Erythroblast (primary cell): ENCODE measurements at places on chromosomes 13 and 19.

DNA sequence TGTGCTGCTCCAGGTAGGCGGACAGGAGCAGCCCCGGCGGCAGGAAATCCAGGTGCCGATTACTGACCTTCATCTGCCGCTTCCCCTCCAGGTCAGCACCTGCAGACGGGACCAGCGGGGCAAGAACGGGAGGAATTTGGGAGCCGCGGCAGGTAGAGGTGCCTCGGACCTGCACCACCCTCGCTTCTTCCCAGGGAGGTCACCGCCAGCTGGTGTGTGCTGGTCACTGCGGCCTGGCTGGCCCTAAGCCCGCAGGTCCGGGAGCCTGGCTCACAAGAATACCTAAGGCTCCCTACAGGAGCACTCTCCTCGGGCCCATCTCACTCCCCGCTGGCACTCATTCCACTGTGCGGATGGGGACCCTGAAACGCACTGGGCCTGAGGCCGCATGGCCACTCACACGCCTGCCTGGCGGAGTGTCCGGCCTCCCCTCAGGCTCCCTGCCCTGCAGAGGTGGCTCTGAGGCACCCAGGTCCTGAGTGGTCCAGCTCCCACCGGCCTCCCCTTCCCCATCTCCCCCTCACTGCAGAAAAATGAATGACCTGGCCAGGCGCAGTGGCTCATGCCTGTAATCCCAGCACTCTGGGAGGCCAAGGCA, 4.3 kb downstream of the RNU6-9 start:
- no peak for DNase-seq

- DNase-seq = no peak
These were observed 269.6 kb downstream of the TEX29 start for GRCh38 chr13:111589992-111590391.

GRCh38 chr13:99363391-99363790, 56.2 kb upstream of the GPR183 start:
- no peak for DNase-seq

DNA sequence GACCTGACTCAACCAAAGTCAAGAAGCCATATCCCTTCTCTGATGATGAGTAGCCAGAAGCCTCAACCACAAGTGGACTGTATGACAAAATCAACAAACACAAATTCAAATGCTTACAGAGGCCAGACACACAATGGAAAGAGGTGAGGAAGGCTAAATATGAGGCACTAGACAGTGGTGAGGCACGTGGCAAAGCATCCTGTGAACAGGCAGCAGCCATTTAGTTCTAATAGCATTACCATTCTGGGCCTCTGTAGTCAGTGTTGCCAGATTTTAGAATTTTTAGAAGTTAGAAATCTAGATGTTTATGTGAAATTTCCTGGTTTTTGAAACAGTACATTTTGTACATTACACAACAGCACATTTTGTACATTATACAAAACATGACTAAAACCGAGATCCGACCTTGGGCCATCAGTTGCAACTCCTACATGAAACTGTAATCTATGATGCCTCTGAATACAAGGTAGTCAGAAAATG, 403.3 kb downstream of the COG6 start:
- DNase-seq = no peak

DNA sequence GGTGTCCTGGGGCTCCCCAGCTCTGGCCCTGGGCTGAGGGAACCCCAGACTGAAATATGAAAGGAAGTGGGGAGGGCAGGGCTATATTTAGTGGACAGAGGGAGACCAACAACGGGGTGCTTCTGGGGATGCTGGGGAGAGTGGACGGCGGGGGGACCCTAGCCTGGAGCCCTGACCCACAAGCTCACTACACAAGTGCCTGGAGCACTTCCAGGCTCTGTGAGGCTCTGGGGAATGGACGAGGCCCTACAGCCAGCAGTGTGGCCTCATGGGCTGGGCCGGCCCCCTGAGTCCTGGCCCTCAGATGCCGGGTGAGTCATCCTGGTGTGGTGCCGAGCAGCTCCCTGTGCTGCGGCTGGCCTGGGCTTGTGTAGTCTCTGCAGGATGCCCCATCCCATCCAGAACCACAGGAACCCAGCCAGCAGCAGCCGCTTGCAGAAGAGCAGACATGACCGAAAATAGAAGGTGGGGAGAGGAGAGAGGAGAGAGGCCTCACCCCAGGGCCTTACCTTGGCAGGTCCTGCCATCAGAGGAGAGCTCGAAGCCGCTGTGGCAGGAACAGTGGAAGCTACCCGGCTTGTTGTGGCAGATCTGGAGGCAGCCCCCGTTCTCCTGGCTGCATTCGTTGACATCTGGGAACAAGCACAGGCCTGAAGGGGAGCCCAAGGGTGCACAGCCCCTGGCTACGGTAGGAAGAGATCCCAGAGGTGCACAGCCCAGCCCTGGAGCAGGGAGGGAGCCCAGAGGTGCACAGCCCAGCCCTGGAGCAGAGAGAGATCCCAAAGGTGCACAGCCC, 26.1 kb downstream of the GAS6 start:
- peak; percentile 71 for DNase-seq

GRCh38 chr13:36533806-36534205, 101.5 kb downstream of the CCNA1 start:
- no peak for DNase-seq

DNA sequence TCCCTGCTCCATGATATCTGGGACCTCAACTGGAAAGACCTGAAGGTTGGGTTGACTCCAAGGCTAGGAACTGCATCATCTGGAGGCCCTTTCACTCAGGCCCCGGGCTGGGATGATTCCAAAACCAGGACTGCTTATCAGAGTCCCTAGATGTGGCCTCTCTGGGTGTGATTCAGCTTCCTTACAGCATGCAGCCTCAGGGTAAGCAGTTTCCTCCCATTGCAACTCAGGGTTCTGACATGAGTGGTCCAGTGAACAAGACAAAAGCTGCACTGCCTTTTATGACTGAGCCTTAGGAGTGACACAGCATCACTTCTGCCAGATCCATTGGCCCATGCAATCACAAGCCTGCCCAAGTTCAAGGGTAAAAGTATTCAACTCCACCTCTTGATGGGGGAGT, 502.8 kb downstream of the COG6 start:
- peak; percentile 22 for DNase-seq

DNA sequence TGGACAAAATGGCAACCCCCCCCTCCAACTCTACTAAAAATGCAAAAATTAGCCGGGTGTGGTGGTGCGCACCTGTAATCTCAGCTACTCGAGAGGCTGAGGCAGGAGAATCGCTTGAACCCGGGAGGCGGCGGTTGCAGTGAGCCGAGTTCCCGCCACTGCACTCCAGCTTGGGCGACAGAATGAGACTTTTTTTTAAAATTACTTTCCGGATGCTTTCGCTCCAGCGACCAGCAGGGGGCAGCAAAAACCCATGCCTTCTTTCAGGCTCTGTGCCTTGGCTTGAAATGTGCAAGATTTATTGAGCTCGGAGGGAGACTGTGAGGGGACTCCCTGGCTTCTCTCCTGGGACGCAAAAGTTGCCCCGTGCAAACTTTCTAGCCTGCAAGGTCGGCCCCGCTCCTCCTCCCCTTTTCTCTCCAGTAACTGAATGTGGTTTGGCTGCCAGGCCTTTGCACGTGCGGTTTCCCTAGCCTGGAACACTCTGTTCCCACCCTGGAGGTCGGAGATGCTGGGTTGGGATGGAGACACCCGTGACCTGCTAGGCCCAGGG, 61.4 kb upstream of the NFIC start:
- DNase-seq = peak; percentile 84

GRCh38 chr19:21322528-21322927, 6.7 kb downstream of the ZNF708 start:
- DNase-seq = no peak

DNA sequence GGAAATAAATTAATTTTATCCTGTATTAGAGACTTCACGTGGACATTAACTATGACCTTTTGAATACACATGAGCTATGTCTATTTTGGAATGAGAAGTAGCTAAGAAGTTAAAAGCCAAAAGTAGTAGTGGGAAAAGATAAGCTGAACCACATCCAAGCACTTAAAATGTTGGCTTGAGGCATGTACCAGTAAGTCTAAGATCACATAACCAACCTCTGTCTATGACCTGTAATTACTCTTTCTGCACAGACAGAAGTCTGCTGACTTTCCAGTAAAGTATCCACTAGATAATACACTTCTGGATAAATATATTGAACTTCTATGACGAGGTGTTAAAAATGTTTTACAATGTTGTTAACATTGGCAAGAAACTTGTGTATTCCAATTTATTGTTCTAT, 68.7 kb downstream of the LIG4 start:
- no peak for DNase-seq

DNA sequence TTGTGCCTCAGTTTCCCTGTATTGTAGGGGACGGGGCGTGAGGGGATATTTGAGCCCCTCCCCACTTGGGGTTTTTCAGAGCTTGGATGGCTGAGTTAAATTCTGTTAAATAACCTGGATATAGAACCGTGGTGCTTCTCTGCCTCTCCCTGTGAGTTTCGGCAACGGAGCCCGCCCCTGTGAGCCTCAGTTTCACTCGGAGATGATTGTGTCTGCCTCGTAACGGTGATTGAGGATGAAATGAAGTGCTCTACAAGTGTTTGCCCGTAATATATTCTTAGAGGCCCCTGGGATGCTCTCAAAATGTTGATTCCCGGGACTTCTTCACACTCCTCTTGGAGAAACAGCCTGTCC, 509 bp downstream of the KXD1 start:
- DNase-seq = peak; percentile 61

DNA sequence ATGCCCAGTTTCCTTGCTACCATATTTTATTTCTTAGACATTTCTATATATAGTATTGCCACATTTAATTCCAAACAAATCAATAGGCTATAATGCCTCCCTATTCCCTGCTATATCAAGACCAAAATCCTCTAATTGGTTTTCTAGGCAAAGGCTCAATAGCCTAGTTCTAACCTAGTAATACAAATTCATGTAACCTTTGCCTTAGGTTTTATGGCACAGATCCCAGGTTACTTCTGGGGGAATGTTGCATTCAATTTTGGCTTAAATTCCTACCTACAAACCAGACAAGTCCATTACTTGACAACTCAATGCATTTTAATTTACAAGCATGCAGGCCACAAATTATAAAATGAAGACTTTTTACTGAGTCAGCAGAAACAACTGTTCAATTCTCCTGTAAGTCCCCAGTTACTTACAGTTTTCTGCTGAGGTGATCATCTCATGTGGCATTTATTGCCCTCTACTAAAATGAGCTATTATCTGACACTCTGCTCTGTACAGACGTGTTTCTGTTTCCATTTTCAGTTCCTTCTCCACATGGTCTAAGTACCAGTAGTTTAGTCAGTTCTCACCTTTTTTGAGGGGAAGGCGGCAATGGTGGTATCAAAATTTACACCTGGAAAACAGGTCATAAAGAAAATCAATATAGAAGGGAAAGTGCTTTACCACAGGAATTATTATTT, 11.7 kb downstream of the KCNRG start:
- DNase-seq = no peak

DNA sequence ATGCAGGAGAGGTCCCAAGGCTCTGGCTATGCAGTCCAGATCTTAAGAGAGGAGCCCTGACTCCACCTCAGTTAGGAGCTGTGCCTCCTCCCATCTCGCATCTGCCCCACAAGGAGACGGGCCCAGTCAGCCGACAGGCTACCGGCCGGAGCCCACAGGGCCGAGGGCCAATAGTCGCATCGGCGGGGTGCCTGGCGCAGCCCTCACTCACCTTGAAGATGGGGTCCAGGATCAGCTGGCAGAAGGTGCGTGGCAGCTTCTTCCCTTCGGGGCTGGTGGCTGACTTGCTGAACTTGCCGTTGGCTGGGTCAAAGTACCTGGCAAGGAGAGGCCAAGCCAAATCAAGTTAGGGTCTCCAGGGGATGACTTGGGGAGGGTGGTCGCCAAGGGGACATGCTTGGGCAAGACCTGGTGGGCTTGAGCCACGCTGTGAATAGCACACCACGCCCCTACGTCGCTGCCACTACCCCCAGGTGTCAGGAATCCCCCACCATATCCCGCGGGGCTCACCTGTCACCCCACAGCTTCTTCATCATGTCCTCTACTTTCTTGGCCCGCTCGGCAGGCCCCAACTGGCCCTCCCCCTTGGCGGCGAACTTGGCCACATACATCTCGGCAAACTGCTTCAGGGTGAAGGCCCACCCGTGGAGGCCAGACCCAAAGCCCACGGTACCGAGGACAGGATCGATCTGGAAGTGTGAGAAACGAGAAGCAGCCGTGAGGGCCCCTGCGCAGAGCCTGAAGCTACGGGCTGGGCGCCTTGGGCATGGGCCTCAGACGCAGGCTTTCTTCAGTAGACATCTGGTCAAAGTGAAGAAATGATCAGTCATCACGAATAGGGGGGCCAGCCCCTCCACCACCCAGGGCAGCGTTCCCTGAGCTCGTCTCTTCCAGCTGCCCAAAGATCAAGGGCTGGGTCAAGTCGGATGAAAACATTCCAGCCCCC, 3.3 kb downstream of the EEF2 start:
- DNase-seq = no peak
